ENCODE measurements at places on chromosomes 3 and 15. TPM values are rescaled to one million over a fixed set of nuclear protein-coding genes. Genes with fewer than 3 reads are reported as not detected.

SNURF gene
- total RNA-seq = 11.8 TPM

CFAP20DC gene
- 1.3 TPM for total RNA-seq

- no peak for DNase-seq
Observed at GRCh38 chr3:139473155-139473771, 3.1 kb downstream of the RBP2 start.

IL17RB gene
- total RNA-seq = not detected

MYO5C gene
- 0.63 TPM for total RNA-seq

ST3GAL6 gene
- 8.2 TPM for total RNA-seq

GRCh38 chr3:151439652-151440125 lies 21.2 kb downstream of the IGSF10 start:
- peak; percentile 90 for DNase-seq

GRCh38 chr3:108862865-108863798 lies 40.5 kb downstream of the TRAT1 start:
- peak; percentile 36 for DNase-seq

HIGD2B gene
- total RNA-seq = not detected

OIP5 gene
- 31.0 TPM for total RNA-seq

GRCh38 chr3:141402476-141403171 lies 34.3 kb downstream of the ZBTB38 start:
- DNase-seq = peak; percentile 56

DNA sequence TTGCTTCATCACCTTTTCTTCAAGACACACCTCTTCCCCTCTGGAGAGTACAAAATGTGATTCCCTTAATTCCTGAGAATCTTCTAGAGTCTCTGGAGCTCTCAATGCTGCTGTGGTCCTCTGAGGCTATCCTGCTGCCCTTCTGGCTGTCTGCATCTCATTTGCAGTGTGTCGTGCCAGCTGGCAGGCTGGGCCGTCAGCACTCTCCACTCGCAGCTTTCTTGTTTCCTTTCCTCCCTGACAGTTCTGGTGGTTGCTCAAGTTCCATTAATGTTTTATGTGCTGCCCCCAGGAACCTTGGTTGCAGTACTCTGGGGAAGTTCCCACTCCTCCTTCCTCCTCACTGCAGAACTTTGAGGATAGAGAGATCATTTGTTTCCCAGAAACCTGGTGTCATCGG lies 210.8 kb upstream of the ROPN1 start:
- DNase-seq = no peak

GRCh38 chr3:177591379-177591778 lies 394.1 kb upstream of the TBL1XR1 start:
- DNase-seq = no peak

Data from A673 (cell line).